Chondrocyte (in vitro differentiated cells): ENCODE measurements at places on chromosomes 2 and 18. TPM values are rescaled to one million over a fixed set of nuclear protein-coding genes. Genes with fewer than 3 reads are reported as not detected.

DNA sequence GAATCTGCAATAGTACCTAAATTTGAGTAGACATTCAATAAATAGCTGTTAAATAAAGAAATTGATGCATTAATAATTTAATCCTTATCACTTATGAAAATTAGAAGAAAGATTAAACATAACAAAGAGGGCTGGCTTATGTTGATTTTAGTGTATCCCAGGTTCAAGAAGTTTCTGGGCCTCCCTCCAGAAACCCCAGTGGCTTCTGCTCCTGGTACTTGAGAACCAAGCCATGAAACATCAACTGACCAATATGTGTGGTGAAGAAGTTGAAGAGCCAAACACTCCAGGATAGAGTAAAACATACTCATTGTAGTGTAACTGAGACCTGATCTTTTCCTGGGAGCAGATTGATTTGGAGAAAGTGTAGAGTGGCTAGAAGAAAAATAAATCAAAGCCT lies 1465.7 kb upstream of the PIK3C3 start:
- DNase-seq = no peak

Gene PIEZO2
- 115 to 147 TPM (median 142 TPM) in 3 replicates for total RNA-seq

DNA sequence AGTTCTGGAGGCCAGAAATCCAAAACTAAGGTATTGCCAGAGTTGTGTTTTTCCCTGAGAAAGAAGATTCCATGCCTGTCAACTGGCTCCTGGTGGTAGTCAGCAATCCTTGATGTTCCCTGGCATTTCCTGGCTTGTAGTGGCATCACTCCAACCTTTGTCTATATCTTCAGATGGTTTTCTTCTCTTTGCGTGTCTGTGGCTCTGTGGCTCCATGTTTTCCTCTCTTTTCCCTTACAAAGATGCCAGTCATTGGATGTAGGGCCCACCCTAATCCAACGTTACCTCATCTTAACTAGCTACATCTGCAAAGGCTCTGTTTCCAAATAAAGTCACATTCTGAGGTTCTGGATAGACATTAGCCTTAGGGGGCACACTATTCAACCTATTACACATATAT lies 41.8 kb downstream of the SLC14A1 start:
- DNase-seq = no peak

DNA sequence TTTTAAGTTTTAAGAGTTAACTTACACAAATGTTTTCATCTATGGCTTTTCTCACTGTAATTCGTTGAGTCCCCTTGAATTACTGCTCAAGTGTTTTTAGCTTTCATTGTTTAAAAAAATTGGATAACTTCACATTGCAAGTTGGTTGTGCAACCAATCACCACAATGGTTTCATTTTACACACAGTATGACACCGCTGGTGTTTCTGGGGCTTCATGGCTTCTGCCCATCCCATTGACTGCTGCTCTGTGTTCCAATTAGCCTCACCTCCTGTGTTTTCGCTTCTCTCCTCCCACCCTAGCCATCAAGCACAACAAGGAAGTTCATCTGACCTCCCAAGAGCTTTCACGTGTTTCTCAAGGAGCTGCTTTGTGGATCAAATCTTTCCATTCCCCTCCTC lies 199.1 kb upstream of the CHAC2 start:
- no peak for DNase-seq

GRCh38 chr2:35858216-35858615 lies 497.4 kb upstream of the CRIM1 start:
- no peak for DNase-seq

GRCh38 chr2:203993011-203993410 lies 56.4 kb downstream of the ICOS start:
- no peak for DNase-seq

DNA sequence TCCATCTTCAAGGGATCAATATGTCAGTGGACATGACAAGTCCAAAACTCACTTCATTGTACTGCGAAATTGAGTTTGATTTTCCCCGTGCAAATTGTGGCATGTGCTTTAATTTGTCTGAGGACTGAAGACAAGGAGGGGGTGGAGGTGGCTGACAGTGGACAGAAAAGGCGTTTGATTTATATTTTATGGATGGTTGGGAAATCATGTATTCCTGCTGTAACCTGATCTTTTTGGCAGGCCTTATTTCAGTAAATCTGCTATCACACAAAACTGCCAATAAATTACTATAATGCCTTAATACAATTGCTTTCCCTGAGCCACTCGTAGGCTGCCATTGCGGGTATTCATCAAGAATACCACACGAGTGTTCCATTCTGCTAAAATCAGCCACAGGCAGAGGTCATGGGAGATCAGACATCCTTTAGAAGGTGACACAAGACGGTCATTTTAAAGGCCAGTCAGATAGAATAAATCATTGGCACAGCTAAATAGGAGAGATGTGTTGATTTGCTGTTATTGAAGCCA lies 720.5 kb downstream of the MBD2 start:
- no peak for DNase-seq
